ENCODE measurements at places on chromosomes 4 and X.
A peak's percentile ranks its signal among the peaks of the same experiment; 100 is the strongest.

DNA sequence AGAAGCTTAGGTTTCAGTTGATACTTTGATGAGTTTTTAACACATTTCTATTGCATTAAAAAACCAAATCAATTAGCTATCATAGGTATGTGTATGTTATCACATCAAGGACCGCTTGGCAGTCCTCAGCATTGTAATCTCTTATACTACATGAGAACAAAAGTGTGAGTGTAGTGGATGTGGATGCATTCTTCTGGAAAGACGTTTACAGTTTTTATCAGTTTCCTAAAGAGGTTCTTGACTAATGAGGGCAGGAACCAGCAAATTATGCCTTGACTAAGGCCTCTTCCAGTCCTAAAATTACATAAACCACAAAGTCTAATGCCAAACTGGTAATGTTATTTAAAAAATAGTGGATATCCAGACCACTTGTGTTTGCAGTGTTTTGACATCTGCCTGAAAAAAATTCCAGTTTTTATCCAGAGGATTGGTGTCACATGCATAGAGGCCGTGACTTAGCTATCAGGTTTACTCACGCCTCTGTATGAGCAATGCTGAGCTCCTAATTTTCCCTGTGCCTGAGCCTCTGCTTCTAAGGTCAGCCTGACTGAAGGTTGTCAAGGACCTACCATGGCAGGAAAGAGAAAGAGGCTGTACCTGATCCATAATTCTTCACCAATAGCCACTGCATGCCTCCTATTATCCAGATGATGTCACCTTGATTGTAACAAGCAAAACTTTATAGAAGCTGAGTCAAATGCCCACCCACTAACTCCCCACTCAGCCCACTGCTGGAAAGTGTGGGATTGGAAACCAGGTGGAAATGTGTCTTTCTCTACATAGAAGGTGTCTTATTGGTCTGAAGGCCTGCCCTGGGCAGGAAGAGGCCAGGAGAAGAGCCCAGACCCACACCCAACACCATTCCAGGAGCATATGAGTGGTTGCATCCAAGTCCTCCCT, 68.7 kb downstream of the ENPP6 start:
- DNase-seq, result no peak

GRCh38 chrX:15646031-15646430, 18.6 kb downstream of the CLTRN start:
- DNase-seq, result no peak

DNA sequence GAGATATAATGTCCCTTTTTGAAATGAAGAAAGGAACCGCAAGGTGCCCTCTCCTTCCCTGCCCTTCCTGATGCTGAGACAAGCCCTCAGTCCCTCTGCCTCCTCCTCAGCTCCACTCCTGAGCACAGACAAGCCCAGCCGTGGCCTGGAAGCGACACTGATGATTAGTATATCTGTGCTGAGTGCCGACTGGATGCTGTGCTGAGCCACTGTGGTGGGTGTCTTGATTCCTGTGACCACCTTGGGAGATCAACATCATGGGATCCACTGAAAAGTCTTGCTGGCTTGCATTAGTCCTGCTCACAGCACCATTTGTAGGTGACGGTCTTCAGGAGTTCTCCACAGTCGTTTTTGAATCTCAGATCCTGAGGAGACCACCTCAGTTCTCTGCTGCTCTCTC, 59.5 kb upstream of the HGFAC start:
- no peak for DNase-seq

GRCh38 chr4:46399440-46399839, 9.5 kb upstream of the GABRA2 start:
- DNase-seq, result no peak

DNA sequence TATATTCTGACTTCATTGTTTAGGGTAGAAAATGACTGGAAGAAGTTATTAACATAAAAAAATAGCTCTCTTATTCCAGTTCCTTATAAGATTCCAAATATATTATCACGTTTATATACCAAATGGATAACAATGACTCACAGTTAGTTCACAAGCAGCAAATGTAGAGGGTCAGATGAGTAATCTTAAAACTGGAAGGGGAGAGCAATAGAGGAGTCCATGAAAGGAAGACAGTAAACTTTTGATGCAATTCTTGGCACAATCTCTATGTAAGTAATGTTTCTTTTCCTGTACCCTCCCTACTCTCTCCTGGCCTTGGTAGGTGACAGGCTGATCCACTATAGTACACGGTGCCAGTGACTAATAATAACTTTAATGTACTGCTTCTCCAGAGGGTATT, 259.0 kb upstream of the TRPC5 start:
- DNase-seq, result no peak

DNA sequence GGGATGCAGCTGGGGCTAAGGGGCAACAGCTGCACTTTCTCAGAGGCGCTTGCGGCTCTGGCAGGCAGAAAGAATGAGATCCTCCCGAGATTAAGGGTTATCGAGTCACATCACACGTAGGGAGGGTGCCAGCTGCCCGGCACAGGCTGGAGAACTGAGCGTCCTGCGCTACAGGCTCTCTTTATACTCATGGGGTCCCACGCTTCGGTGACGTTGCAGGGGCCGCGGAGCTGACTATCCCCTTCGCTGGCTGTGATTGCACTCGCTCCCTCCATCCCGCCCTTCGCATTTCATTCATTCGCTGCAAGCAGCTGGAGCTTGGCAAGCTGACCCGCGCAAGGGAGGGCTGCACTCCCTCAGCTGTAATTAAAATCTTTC, at the start of gene TACR3:
Gene TACR3 (minus strand): TSS at position 156 of the 378 bp plus-strand sequence. CDS start 310 bp downstream, outside the sequence.
- no peak for DNase-seq

DNA sequence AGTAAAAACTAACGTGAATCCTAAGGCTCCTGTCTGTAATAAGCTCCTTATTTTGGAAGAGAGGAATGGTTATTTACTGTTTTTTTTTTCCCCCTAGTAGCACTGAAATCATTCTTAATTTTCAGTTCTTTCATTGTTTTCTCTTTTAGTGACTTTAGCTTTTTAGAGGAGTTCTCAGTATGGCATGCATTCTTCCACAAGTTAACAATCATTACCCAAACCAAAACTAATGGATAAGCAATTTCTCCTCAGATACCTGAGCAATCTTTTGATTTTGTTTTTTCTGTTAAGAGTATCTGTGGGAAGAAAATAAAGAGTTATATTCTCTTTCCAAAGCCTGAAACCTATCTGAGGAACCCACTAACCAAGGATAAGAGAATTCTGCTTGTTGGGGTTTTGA, 16.7 kb upstream of the PPA2 start:
- DNase-seq, result no peak

DNA sequence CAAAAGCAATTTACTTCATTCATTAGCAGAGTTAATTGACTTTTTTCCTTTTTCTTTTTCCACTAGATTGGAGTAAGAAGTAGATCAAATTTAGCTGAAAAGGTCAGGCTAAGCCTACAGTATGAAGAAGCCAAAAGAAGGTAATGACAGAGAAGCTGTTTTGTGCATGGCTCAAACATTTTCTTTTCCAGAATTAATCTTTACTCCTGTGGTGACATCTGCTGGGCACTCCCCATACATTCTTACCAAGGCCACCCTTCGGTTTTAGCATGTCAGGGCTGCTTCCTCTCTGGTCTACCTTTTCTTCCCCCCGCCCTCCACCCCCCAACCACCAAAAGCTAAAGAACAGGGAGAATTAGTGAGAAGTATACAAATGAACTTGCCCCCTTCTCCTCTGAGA, 70.2 kb downstream of the CLDN22 start:
- DNase-seq, result peak; percentile 10

DNA sequence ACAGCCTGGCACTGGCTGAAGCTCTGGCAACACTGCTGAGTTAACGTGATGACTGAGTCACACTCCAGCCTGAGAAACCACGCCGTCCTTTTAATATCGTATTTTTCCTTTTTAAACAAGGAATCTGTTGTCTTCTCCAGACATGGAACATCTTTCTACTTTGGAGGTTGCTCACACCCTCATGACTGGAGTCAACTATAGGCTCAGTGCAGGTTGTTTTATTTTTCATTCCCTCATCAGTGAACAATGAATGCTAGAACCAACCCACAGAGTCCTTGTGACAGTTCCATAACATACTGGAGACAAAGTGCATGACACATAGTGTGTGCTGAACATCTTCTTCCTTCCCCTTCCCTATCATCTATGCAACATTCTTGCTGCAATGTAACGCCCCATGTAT, 76.8 kb upstream of the CPEB2 start:
- DNase-seq, result no peak

DNA sequence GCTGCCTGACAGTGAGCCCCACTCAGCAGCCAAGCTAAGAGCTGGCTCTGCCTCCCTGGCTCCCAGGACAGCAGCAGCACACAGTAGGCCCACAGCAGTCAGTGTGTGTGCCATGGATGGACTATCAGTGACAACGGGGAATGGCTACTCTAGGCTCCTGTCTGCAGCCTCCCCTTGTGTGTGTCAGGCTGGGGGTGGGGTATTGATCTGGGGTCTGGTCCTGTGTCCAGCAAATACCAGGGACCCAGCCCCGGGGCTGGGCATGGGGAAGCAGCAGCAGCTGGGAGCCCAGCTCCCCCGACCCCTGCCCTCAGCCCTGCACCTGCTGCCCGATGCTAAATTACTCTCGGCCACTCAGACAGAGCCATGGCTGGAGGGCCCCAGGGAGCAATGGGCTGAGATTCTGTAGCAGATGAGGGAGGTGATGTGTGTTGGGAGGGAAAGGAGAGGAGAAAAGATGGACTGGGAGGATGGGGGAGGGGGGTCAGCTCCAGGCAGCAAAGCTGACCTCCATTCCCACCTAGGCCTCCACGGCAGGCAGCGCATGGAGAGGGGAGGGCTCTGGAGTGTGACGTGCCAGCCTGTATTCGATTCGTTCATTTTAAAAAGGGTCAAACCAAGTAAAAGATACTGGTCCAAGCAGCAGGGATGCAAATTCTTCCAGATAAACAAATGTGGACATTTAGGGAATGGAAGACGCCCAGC, 61.3 kb upstream of the CRMP1 start:
- DNase-seq, result no peak

DNA sequence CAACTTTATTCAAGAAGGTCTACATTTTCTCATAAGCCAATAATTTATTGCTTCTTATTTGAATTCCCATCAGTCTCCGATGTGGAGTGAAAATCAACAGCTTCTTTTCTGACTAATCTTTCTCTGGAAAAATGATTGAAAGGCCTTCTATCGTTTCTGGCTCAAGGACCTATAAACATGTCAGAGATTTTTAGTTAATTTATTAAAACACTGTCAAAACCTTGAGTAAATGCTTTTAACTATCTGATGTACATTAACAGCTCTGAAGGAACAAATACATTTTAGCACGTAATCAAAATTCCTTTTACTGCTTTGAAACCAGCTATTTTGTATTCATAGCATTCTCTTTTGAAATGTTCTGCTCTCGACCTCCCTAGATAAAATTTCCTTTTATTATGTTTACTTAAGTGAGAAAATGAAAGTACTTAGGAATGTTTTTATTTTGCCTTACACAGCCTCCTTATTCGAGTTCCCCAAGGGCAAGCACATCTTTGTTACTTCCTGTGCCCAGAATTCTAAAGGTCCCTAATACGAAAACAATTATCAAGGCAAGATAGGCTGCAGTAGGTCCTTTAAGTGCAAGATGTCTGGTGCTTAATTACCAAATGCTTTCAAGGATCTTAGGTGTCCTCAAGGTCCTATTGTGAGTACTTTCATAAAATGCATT, 3.1 kb upstream of the ZFX start:
- no peak for DNase-seq

DNA sequence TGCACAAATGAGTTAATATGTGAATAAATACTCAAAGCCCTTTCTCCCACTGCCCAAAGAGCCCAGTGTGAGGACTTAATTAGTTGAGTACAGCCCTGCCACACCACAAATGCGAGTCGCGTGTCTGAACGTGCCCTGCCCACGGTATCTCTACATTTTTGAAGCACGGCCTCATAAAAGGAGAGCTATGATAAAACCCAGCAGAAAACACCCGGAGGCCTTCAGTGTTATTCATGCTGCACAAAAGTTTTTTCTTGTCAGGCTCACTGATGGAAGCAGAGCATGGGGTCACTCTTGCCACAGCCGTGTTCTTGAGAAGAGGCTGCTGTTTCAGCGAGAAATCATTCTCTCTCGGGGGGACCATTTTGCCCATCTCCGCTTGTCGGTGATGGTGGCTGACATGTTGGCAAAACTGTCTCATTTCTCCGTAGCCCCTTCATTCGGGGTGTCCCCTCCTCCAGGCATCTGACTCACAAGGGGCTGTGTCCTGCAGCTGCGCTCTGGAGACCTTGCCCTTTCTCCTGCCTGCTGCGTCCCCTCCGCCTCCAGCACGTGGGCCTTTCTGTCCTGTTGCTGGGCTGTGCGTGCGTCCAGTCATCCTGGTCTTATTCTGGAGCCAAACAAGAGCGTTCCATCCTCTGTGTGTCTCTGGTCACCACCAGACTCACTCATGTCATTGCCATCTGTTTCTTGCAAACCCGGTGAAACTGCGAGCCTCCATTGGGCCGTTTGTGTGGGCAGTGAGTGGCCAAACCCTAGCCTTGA, 88.8 kb downstream of the SORCS2 start:
- no peak for DNase-seq

GRCh38 chr4:108681321-108681809, 31.0 kb downstream of the OSTC start:
- DNase-seq, result no peak

DNA sequence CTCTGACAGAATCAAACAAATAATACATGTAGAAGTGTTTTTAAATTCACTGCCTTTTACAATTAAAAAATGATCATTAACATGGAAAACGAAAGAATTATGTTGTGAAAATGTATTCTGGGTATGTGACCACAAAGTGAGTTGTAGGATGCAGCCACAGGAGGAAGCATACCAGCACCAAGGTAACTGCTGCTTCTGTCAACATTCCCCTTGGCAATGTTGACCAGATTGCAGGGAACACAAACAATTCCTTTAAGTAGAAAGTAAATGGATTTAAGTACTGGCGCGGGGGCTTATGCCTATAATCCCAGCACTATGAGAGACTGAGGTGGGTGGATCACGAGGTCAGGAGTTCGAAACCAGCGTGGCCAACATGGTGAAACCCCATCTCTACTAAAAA, 1877.9 kb upstream of the PCDH7 start:
- DNase-seq, result no peak

GRCh38 chr4:71184195-71184781, 154.5 kb upstream of the SLC4A4 start:
- DNase-seq, result peak; percentile 23

DNA sequence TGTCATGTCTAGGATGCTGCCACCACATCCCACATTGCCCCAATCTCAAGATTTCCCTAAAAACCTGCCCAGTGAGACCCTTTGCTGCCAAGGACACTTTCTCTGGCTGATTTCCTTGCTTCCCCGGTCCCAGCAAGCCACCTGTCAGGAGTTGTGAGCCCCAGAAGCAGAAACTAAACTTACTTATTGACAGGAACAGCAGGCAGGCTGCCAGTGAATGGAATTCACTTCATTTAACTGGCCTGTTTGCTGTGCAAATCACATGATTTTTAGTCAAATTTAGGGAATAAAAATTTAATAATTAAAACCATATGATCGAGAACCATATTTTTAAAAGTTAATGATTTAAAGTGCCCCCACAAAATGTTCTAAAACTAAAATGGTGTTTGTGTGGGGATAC, 48.5 kb downstream of the MAMLD1 start:
- DNase-seq, result no peak

- DNase-seq, result no peak
Measured at GRCh38 chr4:74543231-74543781, 98.4 kb downstream of the AREG start.

GRCh38 chrX:56782352-56782751, 53.3 kb downstream of the NBDY start:
- no peak for DNase-seq

- no peak for DNase-seq
Measured at GRCh38 chrX:53031380-53031779, 17.2 kb upstream of the GPR173 start.
